ENCODE measurements at places on chromosomes 12 and 14.

- no peak for DNase-seq
Measured at GRCh38 chr14:86543521-86543920, 1013.6 kb downstream of the FLRT2 start.

- DNase-seq: no peak
Measured at GRCh38 chr12:28132398-28132797, 57.9 kb upstream of the CCDC91 start.

- no peak for DNase-seq
Measured at GRCh38 chr14:89349171-89350008, 67.6 kb downstream of the FOXN3 start.

DNA sequence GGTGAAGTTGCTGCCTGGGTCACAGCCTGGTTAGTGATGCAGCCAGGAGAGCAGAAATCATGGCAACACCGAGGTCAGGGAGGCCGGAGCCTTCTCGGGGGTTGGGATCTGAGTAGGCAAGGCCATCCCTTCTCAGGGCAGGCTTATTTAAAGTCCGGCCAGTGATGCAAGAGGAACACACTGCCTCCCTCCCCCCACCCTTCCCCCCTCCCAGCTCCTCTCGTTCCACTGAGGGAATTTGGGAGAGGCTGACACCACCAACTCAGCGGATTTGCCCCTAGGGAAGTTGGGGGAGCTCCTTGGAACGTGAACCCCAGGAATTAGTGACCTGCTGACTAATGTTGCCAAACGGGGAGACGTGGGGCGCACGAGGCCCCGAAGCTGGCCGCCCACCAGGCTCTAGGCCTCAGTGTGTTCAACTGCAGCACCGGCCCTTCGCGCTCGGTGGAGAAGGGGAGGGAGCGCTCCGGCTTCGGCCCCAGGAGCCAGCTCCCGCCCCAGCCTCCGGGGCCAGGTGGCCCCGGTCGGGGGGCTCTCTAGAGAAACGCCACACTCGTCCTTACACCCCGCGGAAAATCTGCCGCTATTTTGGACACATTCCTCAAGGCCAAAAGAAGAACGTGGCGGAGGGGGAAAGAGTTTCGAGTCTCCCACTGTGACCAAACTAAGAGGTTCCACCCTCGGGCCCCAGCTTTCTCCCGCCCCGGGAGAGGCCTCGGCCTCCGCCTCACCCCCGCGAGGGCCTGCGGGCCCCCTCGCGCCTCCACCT, 1.6 kb downstream of the CTDSP2 start:
- no peak for DNase-seq

DNA sequence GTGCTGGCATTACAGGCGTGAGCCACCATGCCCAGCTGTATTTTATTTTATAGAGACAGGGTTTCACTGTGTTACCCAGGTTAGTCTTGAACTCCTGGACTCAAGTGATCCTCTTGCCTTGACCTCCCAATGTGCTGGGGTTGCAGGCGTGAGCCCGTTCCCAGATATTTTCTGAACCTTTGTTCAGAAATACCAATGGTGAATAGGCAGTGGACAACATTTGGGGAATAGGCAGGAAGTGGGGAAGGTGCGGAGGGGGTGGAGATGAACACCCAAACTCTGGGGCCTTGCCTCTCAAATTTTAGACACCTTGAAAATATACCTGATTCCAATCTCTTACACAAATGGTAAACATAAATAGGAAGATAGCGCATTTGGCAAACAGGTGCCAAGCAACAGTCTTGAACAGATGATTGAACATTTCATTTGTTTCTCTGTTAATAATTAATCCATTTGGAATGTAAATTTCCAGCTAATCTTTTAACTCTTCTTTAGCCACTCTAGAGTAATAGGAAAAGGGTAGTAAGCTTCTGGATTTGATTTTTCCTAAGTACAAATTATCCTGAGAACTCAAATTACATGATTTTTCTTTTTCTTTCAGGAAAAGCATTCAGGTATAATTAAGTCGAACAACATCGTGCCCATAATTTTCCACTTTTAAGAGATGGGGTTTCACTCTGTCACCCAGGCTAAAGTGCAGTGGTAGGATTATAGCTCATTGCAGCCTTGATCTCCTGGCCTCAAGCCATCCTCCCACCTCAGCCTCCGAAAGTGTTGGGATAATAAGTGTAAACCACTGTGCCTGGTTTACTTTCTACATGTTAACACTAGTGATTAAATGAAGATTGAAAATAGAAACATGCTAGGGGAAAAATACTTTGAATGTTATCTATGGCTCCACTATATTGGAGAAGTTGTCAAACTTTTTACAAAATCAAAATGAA, 22.9 kb upstream of the RNF34 start:
- no peak for DNase-seq

DNA sequence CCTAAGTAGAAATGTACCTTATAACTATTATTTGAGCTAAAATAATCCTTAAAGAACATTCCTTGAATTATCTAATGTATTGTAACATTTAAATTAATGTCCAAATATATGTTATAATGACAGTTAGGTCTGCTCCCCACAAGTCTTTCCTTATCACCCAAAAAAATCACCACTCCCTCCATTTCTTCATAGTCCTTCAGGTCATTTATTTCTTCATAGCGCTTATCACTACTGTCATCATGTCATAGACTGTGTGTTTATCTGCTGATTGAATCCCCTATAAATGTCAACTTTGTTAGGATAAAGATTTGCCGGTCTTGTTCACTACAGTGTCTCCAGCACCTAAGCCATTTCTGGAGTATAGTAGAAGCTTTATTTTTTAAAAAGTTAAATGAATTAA, 12.0 kb downstream of the LUM start:
- DNase-seq: no peak
